ENCODE measurements at places on chromosomes 7 and 10.

DNA sequence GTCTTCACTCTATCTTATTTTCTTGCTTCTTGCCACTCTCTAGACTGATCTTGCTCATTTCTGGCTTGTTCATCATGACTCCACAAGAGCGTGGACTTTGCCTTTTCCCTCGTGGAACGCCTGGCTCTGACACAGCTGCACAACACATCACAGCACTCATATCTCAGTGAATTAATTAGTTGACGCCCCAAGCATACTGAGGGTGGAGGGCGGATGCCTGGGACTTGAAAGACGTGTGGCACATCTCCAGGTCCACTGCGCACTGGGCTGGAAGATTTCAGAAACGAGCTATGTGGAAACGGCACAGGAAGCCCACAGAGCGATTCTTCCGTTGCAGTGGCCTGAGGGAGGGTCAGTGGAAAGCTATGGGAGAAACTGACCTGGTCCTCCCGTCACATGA, 23.6 kb upstream of the PLEKHA1 start:
- DNase-seq, result no peak

GRCh38 chr7:151023232-151023631, 1.1 kb downstream of the ATG9B start:
- no peak for DNase-seq

GRCh38 chr10:116747325-116747724, 5.0 kb upstream of the HSPA12A start:
- DNase-seq, result no peak

- peak; percentile 82 for DNase-seq
Observed at GRCh38 chr10:12333380-12334185, 15.8 kb upstream of the CAMK1D start.

DNA sequence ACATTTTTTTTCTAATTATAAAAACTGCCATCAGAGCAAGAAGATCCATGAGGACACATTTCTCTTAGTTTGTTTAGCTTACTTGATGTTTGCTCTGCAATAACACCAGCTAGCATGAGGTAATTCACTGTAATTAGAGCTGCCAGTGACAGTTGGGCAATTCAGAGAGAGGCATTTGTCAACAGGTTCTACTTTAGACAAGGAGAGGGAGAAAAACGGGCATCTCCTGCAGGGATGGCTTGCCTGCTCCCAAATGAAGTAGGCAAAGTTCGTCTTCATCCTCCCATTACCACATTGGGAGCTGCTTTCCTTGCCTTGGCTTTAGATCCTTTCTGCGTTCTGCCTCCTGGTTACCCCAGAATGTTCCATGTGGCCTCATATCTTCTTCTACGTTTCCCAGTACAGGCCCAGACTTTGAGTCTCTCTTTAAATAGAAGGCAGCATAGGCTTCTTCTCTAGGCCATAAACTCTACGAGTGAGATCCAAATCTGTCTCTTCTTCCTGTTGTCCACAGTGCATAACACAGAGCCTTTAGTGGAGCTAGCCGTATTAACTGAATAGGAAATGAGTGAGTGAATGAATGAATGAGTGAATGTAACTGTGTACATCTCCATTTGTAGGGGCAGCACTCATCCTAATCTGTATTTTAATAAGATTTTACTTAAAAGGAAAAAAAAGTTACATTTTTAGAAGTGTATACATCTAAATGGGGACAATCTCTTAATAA, 21.2 kb downstream of the ASB15 start:
- DNase-seq, result no peak
